ENCODE measurements at places on chromosomes 12 and 14. TPM values are rescaled to one million over a fixed set of nuclear protein-coding genes. Genes with fewer than 3 reads are reported as not detected.

PLEKHH1 gene
- total RNA-seq: 0.78 TPM

CLEC4A gene
- not detected for total RNA-seq

VRTN gene
- total RNA-seq: 0.03 TPM

DNAH10 gene
- total RNA-seq: not detected

- no peak for DNase-seq
Measured at GRCh38 chr14:99041141-99041819, 230.7 kb downstream of the BCL11B start.

DNA sequence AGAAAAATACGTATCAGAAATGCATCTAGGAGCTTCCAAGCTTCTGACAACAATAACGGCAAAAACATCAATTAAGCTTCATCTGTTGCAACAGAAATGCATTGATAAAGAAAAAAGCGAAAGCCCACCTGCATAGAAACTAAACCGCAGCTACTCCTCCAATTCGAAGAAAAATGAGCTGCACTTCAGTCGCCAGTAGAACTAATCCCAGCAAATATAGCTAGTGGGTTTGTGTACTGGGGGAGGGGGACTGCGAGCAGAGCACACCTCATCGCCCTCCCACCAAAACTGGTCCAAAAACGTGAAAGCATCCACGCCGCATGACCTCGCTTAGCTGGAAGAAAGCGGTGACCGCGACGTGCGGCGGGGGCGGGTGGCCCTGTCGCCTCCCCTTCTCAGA lies 1.2 kb downstream of the SLC35F4 start:
- no peak for DNase-seq
